Right atrium auricular region (tissue), 2 donors: ENCODE measurements at places on chromosomes 13 and 19.
A peak's percentile ranks its signal among the peaks of the same experiment; 100 is the strongest.

DNA sequence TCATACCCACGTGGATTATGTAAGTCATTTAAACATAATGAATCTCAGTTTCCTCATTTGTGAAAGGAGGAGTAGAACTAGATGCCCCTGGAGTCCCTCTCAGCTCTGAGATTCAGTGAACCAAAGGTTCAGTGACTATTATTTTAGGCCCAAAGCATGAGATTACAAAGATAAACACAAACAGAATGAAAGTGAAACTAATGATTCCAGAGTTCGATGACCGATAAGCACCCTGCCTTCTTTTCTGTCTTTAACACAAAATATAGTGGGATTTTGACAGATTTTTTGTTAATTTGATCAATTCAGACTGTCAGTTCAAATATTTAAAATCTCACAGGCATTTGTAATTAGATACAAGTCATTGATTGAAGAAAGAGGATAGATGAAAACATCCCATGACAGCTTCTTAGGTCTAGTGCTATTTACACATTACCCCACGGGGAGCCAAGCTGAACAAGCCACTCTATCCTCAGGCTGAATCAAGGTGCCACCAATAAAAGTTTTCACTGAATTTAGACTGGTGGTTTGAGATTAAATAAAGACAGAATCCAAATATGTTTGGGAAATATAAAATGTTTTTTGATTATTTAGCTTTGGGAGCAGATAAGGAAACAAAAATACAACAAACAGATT is 64.6 kb upstream of the RAP2A start:
- no peak overlapping the region for H3K27ac ChIP-seq
- peak overlapping the region; percentile 32 for H3K4me3 ChIP-seq
- DNase-seq = no peak
- no peaks in the 10 kb centered on the region for H3K27me3 ChIP-seq

DNA sequence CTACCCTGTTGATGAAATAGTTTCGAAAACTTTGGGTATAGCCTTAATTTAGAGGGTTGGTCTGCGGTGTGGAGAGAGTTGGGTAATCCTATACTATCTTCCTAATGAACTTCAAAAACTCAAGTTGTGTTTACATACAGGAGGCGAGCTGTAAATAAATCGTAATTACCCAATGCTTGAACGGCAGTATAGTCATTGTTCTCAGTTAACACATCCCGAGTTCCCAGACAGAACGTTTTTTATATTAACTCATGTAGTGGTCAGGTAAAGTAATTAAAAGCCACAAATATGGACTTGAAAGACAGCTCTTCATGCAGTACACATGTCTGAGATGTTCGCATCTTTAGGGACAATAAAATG is 1.5 kb downstream of the PDS5B start:
- no peaks in the 10 kb centered on the region for H3K36me3 ChIP-seq
- no peak for DNase-seq
- peak overlapping the region; percentile 90 for H3K27ac ChIP-seq
- peak overlapping the region; percentile 90 for H3K4me3 ChIP-seq
- no peaks in the 10 kb centered on the region for H3K27me3 ChIP-seq
- H3K4me1 ChIP-seq = peaks cover 35% of the 10 kb centered on the region

- no peaks in the 10 kb centered on the region for H3K4me1 ChIP-seq
- peak; percentile 65 for DNase-seq
- peak overlapping the region; percentile 97 for H3K27ac ChIP-seq
- H3K36me3 ChIP-seq = peaks cover 6% of the 10 kb centered on the region
- H3K27me3 ChIP-seq = no peaks in the 10 kb centered on the region
These were observed 8.3 kb downstream of the COL4A1 start for GRCh38 chr13:110298505-110299282.

- no peak for DNase-seq
- no peak overlapping the region for H3K27ac ChIP-seq
These were observed 26.3 kb downstream of the CNFN start for GRCh38 chr19:42363614-42364346.

GRCh38 chr13:39210961-39211534 is 172.8 kb downstream of the NHLRC3 start:
- H3K36me3 ChIP-seq = no peaks in the 10 kb centered on the region
- no peaks in the 10 kb centered on the region for H3K27me3 ChIP-seq
- H3K4me1 ChIP-seq = no peaks in the 10 kb centered on the region
